NCI-H69 (cell line): ENCODE measurements at places on chromosomes 3 and 15.

DNA sequence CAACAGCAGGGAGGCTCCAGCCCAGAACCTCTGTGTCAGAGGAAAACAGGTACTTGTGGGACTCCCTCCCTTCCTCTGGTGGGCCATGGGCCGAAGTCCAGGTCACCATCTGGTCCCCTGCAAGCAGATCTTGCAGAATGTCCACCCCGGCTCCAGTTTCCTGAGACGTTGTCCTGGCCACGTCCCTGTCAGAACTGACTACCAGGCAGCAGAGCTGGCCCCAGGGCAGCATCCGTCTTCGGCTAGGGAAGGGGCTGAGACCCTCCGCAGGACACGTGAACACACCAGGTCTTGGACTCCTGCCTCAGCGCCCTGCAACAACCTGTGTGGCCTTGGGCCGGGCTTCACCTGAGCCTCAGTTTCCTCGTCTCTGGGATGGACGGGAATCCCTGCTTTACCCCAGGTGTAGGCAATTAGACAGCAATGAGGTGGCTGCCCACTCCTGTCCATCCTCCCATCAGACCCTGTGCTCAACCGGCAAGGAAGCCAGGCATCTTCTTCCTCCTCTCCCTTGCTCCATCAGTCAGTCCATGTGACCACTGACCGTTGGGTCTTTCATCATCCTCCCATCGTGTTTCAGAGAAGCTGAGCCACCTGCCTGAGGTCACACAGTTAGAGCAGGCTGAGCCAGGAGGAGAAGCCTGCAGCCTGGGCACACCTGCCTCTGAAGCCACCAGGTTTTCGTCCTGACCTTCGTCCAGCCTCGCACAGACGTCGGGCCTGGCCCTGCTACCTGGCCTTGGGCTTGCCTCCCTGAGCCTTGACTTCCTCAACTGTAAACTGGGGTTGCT lies 8.9 kb upstream of the PRKCD start:
- DNase-seq = no peak

GRCh38 chr15:90270502-90271150 lies 5.2 kb downstream of the NGRN start:
- no peak for DNase-seq

DNA sequence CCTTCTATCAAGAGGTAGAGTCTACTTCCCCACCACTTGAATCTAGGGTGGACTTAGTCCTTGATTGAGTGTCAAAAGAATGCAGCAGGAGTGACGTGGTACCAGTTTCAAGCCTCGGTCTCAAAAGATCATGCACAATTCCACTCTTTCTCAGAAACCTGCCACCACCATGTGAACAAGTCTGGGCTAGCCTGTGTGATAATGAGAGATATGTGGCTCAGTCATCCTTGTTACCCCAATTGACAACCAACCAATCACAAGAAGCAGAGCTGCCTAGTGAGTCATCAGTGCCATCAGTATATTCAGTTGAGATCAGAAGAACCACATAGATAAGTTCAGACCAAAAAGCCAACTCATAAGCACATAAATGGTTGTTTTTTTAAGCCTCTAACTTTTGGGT lies 374.5 kb downstream of the IL20RB start:
- no peak for DNase-seq

DNA sequence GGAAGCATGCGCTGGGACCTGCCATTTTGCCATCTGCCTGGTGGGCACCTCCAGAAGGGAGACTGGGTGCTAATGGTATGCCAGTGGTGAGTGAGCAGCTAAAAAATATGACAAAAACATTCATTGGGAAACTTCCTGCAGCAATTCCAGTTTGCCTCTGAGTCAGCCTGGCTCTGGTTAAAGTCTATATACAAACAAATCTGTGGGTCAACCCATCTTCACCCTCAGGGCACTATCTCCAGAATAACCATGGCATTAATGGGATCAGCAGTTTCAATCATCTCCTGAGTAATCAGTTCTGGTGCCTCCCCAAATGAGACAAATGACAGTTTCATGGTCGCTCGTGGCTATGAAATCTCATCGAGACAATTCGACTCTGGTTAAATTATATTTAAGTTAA lies 21.5 kb downstream of the FRMD4B start:
- no peak for DNase-seq

GRCh38 chr15:46460431-46461094 lies 825.7 kb downstream of the SQOR start:
- DNase-seq = peak; percentile 12

DNA sequence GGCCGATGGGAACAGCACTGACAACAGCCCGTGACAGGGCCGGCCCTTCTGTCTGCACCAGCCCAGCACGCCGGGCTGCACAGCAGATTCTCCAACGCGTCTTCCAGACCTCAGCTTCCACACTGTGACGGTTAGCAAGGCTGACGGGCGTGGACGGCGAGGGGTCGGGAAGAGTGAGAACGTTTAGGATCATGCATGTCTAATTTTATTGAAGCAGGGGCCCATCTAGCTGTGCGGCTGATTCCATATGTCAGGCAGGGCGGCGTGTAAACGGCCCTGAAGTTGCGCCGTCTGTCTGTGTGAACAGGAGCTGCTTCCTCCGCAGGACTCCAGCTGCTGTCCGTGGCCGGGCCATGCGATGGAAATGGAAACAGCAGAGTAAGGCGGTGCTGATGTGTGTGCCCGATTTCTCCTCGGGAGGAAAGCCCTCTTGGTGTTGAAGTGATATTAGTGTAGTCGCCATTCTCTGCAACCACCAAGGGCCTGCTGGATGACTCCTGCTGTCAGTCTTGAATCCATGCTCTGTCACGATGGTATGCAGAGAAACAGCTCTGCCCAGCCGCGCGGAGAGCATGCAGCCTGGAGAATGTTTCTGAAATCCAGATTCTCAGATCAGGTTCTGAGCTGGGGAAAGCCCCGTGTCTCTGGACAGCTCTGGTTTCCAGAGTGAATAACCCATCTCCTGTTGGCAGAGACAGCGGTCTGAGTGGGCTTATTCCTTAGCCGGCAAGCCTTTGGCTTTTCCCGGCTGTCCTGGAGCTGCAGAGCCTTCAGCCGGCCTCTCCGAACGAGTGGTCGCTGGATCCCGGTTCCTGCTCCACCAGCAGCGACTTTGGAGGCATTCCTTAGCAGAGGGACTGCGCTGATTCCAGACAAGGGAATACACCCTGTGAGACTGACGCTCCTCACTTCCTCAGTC lies 158.1 kb upstream of the UBE3A start:
- no peak for DNase-seq

DNA sequence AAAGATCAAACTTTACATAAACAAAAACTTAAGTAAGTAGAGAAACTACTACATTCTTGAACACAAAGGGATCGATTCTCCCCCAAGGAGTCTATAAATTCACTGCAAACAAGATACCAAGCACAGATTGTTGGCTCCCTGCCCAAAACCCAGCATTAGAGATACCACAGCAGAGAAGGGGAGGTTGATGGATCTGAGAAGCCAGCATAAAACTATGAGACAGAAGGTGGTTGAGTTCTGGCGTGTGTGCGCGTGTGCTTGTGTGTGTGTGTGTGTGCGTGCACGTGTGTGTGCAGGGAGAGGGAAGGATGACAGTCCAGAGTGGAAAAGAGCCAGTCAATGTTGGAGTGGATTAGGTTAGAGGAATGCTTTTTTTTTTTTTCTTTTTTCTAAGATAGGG lies 143.2 kb upstream of the PRR20G start:
- peak; percentile 63 for DNase-seq

DNA sequence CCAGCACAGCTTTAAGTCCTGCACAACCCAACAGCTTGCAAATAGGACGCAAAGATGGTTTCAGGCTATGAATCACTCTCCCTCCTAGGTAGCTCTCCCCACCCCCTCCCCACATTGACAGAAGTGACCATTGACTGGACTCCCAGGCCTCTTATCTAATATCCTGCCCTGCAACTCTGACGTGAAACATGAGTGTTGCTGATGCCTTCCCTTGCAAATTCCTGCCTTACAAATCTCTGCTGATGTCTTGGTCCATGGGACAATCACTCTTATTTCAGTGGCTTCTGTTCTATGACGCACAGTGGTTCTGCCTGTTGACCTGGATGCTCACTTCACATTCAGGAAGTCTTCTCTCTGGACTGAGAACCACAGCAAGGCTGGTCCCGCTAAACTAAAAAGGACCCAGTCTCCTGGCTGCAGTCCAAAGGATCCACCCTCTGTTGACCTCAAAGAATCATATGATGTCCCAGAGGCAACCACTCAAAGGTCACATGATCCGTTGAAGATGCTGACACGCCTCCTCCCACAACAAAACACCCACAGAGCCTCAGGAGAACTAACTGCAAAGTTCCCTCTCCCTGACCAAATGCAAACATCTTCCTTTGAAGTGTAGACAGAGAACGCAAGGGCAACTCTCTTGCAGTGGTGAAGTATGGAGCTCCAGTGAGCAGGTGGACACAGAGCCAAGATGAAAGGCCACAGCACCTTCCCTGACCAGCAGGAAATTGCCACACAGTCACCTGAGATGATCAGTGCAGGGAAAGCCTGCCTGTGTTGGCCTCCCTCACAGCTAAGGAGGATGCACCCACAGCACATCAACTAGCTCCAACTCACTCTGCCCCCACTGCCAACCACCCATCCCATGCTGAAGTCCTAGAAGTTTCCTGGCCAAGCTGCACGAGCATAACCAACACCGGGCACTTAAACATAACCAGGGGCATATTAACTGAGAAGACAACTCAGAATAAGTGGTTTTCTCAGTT lies 112.3 kb downstream of the ADAMTS17 start:
- no peak for DNase-seq
